ENCODE measurements at places on chromosomes 2 and 18.

- no peak for DNase-seq
These were observed 4.0 kb downstream of the PID1 start for GRCh38 chr2:229267080-229267479.

GRCh38 chr2:66443979-66444861 lies 9.3 kb downstream of the MEIS1 start:
- DNase-seq = no peak

- DNase-seq = no peak
These were observed 86.4 kb upstream of the FZD7 start for GRCh38 chr2:201947287-201947686.

- no peak for DNase-seq
These were observed 26.5 kb upstream of the PXDN start for GRCh38 chr2:1770566-1771380.

DNA sequence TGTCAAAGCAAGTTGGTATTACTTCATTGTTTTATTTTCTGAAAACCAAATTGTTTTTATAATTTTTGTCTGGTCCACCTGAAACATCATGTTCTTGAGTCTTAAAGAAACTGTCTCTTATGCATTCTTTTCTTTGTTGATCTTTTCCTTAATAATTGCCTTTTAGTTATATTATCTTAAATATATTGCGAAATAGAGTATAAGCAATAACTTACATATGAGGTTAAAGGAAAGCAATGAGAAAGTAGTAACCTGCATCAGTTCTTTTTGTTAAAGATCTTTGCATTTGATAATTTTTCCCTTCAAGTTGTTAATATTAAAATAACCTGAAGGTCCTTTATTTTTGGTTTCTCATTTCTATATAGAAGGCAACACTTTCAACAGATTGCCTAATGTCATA lies 315.0 kb downstream of the CTNNA2 start:
- no peak for DNase-seq

DNA sequence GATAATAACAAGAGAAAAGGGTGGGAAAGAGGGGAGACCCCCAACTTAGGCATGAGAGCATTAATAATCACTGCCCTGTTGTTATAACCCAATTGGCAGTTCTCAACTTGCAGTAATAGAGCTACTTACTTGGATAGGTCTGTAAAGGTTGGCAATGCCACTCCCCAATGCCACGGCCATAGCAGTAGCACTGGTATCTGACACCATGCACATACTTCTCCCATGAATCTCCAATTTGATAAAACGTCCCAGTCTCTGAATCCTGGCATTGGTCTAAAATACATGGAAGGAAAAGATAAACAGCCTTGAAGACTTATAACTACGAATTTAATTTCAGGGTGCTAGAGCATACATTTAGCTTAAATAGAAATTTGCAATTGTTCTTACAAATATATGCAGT lies 16.8 kb downstream of the FN1 start:
- no peak for DNase-seq

GRCh38 chr2:85012855-85013254 lies 41.9 kb downstream of the KCMF1 start:
- no peak for DNase-seq

DNA sequence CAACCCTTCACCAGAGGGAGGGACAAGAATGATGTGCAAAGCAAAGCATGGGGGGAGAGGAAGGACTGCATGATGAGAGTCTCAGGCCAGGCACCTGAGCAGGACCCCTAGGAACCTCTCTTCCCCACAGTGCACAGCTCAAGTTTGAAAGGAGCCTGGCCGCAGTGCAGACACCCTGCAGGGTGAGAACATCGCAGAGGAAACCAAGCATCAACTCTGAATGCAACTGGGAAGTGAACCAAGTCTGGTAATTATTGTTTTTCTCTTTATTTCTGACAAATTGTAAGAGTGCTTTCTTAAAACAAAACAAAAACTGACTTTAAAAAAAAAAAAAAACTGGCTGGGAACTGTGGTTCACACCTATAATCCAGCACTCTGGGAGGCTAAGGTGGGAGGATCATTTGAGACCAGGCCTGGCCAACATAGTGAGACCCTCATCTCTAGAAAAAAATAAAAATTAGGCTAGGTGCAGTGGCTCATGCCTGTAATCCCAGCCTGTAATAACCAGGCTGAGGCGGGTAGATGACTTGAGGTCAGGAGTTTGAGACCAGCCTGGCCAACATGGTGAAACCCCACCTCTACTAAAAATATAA lies 15.3 kb downstream of the NPC1 start:
- no peak for DNase-seq

DNA sequence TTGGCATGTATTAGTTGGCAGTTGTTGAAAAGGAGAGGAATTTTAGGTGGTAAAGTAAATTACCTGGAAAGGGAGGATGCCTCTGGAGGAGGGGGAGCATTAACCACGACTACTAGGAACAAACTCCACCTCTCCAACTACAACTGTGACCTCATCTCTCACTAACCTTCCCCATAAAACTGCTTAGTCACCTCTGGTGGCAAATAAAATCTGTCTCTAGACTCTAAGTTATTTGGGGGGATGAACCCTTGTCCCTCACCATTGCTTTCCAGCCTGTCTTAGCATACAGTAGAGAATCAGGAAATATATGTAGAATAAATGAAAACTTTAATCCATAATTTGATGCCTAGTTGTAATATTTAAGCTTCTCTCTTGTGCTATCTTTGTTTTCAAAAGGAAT lies 27.6 kb upstream of the MYO1B start:
- DNase-seq = no peak

DNA sequence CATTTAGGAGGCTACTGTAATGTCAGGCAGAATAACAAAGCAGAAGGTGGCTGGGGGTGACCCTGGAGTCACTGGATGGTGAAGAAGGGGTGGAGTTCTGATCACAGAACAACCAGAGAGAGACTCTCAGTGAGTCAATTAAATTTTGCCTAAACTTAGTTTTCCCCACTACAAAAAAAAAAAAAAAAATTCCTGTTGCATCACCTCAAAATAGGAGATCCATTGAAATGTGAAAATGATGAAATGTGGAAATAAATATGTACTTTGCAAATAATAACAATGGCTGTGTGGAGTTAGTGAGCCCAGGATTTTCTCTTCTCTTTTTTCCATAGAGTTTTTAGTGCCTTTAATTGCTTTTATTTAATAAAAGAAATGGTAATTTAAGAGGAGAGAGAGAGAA lies 165.5 kb downstream of the GFPT1 start:
- no peak for DNase-seq

- DNase-seq = no peak
These were observed 63.6 kb downstream of the ASXL2 start for GRCh38 chr2:25814681-25815080.

DNA sequence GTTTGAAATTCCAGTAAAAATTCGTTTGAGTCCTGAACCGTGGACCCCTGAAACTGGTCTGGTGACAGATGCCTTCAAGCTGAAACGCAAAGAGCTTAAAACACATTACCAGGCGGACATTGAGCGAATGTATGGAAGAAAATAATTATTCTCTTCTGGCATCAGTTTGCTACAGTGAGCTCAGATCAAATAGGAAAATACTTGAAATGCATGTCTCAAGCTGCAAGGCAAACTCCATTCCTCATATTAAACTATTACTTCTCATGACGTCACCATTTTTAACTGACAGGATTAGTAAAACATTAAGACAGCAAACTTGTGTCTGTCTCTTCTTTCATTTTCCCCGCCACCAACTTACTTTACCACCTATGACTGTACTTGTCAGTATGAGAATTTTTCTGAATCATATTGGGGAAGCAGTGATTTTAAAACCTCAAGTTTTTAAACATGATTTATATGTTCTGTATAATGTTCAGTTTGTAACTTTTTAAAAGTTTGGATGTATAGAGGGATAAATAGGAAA lies 80.7 kb downstream of the ACSL3 start:
- no peak for DNase-seq

DNA sequence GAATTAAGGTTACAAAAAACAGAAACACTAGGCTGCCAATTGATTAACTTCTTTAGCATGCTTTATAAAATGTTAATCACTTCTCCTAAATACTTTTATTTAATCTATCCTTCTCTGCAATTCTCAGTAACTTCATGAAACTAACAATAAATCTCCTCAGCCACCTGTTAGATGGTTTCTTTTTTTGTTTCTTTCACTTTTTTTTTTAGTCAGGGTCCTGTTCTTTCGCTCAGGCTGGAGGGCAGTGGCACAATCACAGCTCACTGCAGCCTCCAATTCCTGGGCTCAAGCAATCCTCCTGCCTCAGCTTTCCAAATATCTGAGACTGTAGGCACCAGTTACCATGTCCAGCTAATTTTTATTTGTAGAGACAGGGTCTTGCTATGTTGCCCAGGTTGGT lies 213.4 kb upstream of the STK17B start:
- DNase-seq = no peak

DNA sequence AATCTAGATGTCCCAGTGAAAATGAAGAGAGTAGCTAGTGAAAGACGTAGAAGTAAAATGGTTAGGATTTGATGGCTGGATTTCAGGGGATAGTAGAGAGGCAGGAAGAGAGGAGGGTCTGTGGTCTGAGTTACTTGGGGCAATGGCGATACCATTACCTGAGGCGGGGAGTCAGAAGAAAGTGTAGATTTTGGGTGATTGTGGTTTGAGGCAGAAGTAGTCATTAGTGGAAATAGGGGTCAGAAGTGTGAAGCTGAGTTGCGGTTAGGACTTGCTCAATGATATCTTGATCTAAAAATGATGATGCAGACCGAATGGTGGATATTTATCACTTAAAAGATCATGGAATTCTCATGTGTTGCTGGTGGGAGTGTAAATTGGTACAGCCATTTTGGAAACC lies 41.0 kb downstream of the CEP192 start:
- DNase-seq = no peak

GRCh38 chr2:168521053-168521741 lies 65.1 kb downstream of the CERS6 start:
- DNase-seq = no peak

- no peak for DNase-seq
These were observed 41.7 kb downstream of the RAMP1 start for GRCh38 chr2:237900891-237901831.

GRCh38 chr2:234536178-234536965 lies 39.5 kb upstream of the ARL4C start:
- no peak for DNase-seq

Measured in GM18507 (cell line).